ENCODE measurements at places on chromosomes 11 and 22.

- DNase-seq: no peak
Observed at GRCh38 chr11:130179396-130180306, 20.1 kb downstream of the ST14 start.

DNA sequence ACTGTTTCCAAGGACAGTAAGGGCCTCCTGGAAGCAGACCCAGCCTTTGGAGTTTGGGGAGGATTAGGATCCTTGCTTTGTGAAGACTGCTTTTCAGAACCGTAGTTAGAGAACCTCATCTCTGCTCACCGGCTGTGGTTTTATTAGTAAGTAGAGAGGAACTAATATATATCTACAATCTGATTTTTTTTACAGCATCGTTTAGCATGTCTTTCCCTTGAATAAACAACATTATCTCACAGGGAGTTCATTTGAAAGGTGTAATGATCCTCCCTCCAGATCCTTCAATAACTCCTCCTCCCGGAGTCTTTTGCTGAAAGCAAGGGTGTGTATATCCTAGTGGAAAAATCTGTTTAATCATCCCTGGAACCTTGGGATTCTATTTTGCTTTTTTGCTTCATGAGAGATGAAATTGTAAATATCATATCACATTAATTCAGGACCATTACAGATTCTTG is 132.7 kb downstream of the DBX1 start:
- DNase-seq: no peak

DNA sequence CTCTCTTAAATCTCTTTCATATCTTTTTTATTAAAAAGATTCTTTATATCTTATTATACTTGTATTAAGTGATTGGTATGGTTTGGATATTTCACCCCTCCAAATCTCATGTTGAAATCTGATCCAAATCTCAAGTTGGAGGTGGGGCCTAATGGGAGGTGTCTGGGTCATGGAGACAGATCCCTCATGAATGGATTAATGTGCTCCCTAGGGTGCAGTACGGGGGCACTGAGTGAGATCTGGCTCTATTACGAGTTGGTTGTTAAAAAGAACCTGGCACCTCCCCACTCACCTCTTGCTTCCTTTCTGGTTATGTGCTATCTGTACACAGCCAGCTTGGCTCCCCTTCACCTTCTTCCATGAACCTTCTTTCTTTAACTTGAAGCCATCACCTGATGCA is 149.6 kb downstream of the CWF19L2 start:
- no peak for DNase-seq

GRCh38 chr11:71456831-71457230 is 3.8 kb downstream of the NADSYN1 start:
- no peak for DNase-seq

DNA sequence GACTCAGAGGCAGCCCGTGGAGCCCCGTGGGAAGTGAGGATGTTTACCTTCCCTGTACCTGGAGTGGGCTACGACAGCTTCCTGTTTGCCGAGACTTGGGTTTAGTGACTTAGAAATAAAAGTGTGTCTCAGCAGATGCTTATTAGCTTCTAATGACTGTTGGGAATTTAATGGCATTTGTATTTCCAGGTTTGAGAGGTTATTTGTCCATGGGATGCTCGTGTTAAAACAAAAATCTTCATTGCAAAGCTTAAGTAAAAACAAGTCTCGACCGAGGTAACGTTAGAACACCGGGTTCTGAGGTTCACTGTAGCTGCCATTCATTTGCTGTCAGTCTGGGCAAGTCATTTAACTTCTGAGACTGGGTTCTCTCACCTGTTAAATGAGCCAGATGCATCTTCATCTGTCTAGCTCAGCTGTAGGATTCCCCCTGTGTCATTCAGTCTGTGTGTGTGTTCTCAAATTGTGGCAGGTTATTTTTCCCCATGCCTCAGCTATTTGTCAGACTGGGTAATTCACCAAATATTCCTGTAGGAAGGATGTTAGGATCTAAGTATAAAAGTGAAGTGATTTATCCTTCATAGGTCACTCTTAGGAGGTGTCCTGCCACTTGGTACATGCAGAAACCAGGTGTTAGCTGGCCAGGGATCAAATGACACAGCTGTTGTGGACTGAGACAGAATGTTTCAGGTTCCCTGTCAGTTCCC is 791 bp downstream of the EI24 start:
- DNase-seq: no peak

- no peak for DNase-seq
Observed at GRCh38 chr11:134261626-134262488, 8.5 kb downstream of the ACAD8 start.

GRCh38 chr22:35631597-35631996 is 14.5 kb upstream of the MB start:
- no peak for DNase-seq

- DNase-seq: no peak
Observed at GRCh38 chr22:20324139-20324516, 4.3 kb upstream of the DGCR6L start.

DNA sequence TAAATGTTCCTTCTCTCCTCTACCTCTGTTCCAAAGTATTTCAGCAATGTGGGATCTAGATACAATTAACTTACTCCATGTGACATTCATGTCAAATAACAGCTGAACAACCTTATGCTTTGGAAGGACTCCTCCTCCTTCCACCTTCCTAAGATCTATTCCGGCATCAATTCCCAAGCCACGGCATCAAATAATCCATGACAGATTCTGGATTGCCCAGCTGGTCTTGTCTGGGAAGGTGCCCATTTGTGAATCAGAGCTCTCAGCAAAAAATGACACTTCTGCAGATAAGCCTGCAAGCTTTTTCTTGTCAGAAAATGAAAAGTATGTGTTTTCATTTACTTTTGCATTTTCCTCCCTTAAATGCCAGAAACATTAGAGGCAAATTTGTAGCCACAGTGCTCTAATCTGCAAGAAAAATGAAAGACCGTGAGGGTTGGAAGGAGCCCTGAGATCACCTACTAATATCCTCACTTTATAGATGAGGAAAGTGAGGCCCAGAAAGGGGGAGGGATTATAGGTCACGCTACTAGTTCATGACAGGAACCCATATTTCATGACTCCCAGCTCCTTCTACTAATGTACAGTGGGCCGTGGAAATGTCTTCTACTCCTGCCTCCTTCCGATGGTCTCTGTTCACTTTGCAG is 124.0 kb downstream of the ME3 start:
- DNase-seq: no peak

DNA sequence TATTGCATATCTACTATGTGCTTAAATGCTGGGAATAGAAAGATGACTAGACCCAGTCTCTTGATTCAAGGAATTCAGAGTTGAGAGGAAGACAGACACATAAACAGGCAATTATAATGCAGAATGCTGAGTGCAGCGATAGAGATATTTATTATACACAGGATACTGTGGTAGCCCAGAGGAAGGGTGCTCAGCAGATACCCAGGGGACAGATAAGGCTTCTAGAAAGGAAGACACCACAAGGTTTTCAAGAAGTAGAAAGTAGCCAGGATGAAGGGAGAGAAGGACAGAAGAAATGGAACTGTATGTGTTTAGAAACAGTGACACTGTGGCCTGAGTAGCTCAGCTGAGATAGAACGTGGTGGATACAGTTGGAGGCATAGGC is 79.4 kb upstream of the NNMT start:
- DNase-seq: no peak

GRCh38 chr11:65503949-65504673 is 5.3 kb downstream of the MALAT1 start:
- no peak for DNase-seq

Data from stimulated activated CD8-positive, alpha-beta memory T cell treated with anti-CD3 and anti-CD28 coated beads, Interleukin-7, amount 100 ng/mL, for 4 hours (primary cell).